ENCODE measurements at places on chromosomes 3 and 15.

GRCh38 chr3:171970301-171970788 is 69.0 kb upstream of the FNDC3B start:
- DNase-seq, result no peak

DNA sequence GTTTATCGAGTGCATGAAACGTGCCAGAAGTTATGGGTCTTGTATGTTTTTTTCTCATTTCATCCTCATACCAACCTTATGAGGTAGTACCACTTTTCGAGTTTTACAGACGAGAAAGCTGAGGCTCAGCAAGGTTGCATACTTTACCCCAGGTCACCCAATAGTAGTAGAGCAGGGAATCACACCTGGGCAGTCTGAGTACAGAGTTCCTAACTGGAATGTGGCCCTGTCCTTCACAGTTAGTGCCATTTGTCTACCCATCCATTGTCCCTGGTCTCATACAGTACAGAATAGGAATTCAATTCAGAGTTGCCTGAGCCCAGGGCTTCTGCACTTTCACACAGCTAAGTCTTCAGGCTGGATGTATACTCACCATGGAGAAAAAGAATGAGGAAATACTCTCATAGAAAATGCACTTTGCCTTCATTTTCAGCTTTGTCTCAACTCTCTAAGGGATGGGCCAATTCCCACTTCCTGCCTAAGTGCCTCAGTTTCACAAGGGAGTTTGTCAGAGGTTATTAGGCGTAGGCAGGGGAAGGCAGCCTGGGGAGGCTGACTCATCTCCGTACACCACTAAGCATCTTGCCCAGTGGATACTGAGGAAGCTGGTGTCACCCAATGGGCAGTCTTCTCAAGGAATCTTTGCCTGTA is 93.2 kb downstream of the TMEM212 start:
- DNase-seq, result no peak

GRCh38 chr15:69615736-69616135 is 163.1 kb downstream of the RPLP1 start:
- DNase-seq, result no peak

- DNase-seq, result no peak
Measured at GRCh38 chr3:138351916-138352550, 3.7 kb downstream of the MRAS start.
